GF-D8 (cell line): ENCODE measurements at places on chromosomes 5 and 9.

GRCh38 chr5:99906776-99907175 is 628.4 kb upstream of the FAM174A start:
- no peak for DNase-seq

DNA sequence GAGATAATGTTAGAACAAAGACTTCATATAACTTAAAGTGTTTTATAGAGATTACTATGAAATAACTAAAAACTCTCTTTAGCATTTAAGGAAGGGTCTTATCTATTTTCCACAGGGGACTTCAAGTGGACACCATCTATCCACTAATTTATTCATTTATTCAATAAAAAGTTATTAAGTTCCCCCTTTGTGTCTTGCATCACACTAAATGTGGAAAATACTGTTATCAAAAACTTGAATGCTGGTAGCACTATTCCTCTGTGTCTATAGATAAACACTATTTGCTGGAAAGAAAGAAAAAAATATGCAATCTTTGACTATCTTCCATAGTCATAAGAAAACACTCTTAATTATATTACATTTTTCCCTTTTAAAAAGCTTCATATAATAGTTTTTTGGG is 20.1 kb upstream of the ZNF622 start:
- DNase-seq: no peak

- DNase-seq: no peak
These were observed 152.9 kb upstream of the PHYKPL start for GRCh38 chr5:178385496-178385890.

DNA sequence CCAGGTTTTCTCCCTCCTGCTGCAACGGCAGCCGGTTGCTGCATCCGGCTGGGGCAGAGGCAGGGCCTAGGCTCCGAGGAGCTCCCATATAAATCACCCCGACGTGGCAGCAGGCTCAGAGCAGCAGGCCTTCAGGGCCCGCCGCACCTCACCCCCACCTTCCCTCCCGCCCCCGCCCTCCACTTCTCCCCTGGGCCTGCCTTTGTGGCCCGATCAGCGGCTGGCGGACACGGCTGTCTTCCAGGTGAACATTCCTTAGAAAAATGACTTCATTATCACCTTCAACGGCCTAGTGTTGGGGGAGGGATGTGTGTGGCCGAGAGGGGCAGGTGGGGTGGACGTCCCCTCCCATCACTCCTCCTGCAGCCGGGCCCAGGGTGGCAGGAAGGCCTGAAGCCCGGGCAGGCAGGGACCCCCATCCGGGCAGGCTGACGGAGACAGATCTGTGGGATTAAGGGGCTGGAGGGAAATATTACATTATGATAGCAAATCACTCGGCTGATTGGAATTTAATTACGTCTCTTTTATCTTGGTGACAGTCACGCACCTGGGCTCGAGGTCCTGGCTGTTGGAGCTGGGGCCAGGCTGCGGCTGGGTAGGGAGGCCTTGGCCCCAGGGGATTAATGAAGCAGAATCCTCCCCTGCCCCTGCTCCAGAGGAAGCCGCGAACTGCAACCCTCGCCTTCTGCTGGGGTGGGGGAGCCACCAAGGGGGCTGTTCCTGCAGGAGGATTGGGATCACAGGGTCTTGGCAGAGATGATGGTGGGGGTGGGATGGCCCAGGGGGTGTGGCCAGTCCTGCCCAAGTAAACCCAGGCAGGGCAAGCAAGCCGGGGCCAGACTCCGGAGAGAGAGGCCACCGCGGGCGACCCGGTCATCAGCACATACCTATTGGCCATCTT is 38.4 kb upstream of the RXRA start:
- DNase-seq: no peak

GRCh38 chr9:78278177-78278777 is 18.6 kb upstream of the PSAT1 start:
- peak; percentile 12 for DNase-seq

DNA sequence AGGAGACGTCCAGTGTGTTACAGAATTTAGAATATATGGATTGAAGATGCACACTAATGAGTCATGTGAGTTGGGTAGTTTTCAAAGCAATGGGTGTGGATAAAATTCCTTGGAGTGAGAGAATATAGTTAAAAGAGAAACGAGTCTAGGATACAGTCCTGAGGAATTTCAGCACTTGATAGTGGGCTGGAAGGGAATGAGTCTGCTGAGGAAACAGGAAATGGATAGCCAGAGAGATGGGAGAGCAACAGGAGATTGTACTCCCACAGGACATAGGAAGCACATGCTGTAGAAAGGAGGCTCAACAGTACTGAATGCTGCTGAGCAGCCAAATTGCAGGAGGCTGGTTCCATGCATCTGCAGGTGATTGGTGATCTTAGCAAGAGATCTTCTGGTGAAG is 68.1 kb downstream of the FBN2 start:
- no peak for DNase-seq

- no peak for DNase-seq
These were observed 584.1 kb downstream of the CCDC171 start for GRCh38 chr9:16136961-16137360.

DNA sequence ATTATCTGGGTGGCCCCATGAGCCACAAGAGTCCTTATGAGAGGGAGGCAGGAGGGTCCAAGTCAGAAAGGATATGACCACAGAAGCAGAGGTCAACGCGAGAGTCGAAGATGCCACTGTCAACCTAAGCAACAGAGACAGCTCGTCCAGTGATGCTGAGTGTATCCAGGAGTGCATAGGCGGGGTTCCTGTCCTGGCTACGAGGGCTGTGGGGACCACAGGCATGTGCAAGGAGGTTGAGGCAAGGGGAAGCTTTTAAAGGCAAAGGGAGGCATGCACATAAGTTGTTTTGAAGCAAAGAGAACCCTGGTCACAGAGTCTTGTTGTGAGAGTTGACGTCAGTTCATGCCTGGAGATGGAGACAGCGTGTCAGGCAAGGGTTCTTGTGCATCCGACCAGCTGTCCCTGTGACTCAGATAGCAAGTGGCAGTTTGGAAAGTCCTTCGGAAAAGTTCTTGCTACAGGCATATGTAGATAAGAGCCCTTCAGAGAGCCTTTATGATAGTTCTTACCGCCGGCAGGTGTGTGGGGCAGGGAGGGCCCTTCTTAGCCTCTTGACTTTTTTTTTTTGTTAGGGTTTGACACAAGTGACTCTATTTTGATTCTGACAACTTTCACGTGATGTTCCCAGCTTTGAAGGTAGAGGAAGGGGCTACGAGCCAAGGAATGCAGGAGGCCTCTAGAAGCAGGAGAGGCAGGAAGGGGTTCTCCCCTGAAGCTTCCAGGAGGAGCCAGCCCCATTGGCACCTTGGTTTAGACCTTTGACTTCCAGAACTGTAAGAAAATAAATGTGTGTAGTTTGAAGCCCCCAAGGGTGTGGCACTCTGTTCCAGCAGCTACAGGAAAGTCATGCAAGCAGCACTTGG is 66.0 kb upstream of the FCN1 start:
- DNase-seq: no peak

GRCh38 chr5:81121836-81122630 is 111.1 kb upstream of the CKMT2 start:
- DNase-seq: no peak

GRCh38 chr9:14186096-14186495 is 127.8 kb downstream of the NFIB start:
- no peak for DNase-seq

GRCh38 chr9:19154135-19154612 is 26.9 kb upstream of the PLIN2 start:
- DNase-seq: peak; percentile 95
